ENCODE measurements at places on chromosomes 7 and 10.

DNA sequence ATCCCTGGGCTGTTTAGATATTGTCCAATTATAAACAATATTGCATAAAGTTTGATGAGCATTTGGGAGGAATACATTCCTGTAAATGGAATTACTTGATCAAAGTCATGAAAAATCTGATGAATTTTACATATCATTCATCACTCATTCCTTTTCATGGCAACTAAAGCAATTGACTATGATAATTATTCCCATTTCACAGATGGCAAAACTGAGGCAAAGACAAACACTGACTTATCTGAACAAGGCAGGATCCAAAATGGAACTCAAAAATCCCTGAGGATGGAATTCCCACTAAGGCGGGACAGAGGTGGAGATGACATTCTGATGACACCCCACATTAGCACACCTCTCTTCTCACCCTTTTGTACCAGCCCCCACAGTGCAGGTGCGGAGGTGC is 17.1 kb downstream of the SLIT1 start:
- DNase-seq, result no peak

DNA sequence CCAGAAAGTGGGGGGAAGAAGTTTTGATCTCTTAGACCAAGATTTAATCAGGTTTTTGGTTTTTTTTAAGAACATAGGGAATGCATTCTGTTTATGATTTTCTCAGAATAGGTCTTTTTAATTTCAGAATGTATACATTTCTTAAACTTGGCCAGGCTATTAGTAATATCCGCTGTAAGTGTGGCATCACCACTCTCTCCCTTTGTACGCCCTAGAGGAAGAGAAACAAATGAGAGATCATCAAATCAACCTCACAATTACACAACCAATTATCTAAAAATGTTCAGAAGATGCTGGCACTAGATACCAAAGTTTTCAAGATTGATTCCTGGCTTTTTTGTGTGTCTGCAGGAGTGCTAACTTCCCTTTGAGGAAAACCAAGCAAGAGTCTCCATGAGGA is 70.0 kb downstream of the KLF6 start:
- DNase-seq, result no peak

DNA sequence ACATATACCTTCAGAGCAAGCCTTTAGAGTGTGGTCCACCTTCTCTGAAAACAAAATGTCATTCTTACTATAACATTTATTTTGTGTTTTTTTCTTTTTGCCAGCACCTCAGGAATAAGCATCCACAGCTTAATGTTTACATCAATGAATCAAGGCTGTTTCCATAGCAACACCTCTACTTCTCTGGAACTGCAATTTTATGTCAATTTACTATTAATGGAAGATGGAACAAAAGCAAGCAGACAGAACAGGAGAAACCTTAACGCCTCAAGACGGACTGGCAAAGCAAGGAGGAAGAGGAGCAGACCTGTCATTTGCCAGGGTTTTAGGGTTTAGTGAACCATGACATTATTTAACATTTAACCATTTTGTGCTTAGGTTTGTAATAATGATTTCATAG is 63.1 kb downstream of the PRR15 start:
- DNase-seq, result no peak

DNA sequence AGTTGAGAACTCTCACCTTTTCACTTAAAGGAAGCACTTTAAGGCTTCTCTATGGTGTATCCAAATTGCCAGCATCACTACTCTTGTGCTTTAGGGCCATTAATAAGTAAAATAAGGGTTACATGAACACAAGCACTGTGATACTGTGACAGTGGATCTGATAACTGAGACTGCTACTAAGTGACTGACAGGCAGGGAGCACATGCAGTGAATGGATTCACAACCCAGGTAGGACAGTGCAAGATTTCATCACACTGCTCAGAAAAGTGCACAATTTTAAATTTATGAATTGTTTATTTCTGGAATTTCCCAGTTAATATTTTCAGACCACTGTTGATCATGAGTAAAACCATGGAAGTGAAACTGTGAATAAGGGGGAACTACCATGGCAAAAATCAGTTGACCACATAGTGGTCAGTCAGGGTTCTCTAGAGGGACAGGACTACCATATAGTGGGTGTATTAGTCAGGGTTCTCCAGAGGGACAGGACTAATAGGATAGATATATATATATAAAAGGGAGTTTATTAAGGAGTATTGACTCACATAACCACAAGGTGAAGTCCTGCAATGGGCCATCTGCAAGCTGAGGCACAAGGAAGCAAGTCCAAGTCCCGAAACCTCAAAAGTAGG is 20.9 kb upstream of the CYP51A1 start:
- DNase-seq, result no peak

DNA sequence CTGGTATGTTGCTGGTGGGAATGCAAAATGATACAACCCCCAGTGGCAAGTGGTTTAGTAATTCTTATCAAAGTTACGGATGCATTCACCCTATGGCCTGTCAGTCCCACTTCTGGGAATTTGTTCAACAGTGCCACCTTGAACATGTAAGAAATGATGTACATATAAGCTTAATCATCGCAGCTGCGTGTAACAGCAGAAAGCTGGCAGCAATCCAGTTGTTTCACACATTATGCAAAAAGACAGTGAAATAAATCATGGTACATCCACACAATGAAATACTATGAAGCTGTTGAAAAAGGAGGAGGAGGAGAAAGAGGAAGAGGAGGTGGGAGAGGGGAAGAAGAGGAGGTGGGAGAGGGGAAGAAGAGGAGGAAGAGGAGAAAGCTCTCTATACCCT is 76.2 kb upstream of the MYL10 start:
- DNase-seq, result no peak

- DNase-seq, result no peak
Observed at GRCh38 chr7:132866144-132866531, 215.8 kb downstream of the CHCHD3 start.

GRCh38 chr7:153022475-153023193 is 263.1 kb downstream of the ACTR3B start:
- no peak for DNase-seq

- DNase-seq, result no peak
Observed at GRCh38 chr7:112416127-112416526, 34.1 kb upstream of the IFRD1 start.

- no peak for DNase-seq
Observed at GRCh38 chr10:61217851-61218565, 235.2 kb downstream of the TMEM26 start.
